Central memory CD8-positive, alpha-beta T cell (primary cell): ENCODE measurements at places on chromosomes 16 and 17.

DNA sequence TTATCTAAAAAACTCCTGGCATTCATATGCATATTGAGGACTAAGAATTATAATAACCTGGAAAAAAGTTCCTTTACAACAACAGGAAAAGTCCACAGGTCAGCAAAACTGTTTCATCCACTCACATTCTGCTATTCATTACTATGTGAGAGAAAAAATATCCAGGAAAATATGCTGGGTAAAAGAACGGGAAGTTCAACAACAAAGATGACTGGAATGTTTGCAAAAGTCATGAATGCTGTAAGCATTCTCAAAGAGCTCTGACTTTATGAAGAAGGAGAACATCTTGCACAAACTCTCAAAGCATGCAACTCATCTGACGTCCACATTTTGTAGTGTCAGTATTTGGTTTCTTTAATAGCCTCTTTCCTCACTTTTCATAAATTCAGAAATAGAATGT lies 56.9 kb upstream of the ALDH3A1 start:
- no peak overlapping the region for H3K27ac ChIP-seq
- no peak for DNase-seq
- H3K4me1 ChIP-seq = no peaks in the 10 kb centered on the region
- no peaks in the 10 kb centered on the region for H3K27me3 ChIP-seq
- peaks cover 21% of the 10 kb centered on the region for H3K36me3 ChIP-seq

GRCh38 chr17:34750004-34750403 lies 170.6 kb downstream of the TMEM132E start:
- no peak for DNase-seq
- H3K27me3 ChIP-seq = peaks cover 86% of the 10 kb centered on the region
- no peaks in the 10 kb centered on the region for H3K36me3 ChIP-seq
- no peaks in the 10 kb centered on the region for H3K4me1 ChIP-seq
- H3K27ac ChIP-seq = no peak overlapping the region

- H3K27me3 ChIP-seq = no peaks in the 10 kb centered on the region
- peak overlapping the region; percentile 50 for H3K27ac ChIP-seq
- peaks cover 11% of the 10 kb centered on the region for H3K4me1 ChIP-seq
- H3K4me3 ChIP-seq = no peak overlapping the region
- no peak for DNase-seq
Measured at GRCh38 chr17:17913695-17914332, 58.4 kb downstream of the TOM1L2 start.

GRCh38 chr17:37123941-37124820 lies 175.4 kb downstream of the AATF start:
- H3K27ac ChIP-seq = no peak overlapping the region
- no peak for DNase-seq
- H3K4me3 ChIP-seq = no peak overlapping the region
- H3K4me1 ChIP-seq = no peaks in the 10 kb centered on the region
- peaks cover 14% of the 10 kb centered on the region for H3K36me3 ChIP-seq

DNA sequence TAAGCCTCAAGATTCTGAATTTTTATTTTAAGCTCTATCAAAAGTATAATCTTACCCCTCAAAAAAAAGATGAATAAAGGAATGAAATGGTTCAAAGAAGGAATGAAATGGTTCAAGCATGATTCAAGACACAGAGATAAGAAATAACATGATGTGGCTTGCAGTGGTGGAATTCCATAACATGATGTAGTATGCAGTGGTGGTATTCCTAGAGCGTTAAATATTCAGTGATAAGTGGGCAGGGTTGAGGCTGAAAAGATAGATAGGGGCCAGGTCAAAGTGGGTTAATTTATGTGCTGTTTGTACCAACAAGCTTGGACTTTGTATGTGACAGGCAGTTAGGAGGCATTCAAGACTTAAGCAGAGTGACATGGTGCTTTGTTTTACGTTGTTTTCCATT lies 29.6 kb downstream of the TNRC6A start:
- H3K27ac ChIP-seq = no peak overlapping the region
- H3K36me3 ChIP-seq = peaks cover 8% of the 10 kb centered on the region
- DNase-seq = no peak

GRCh38 chr16:72029567-72030271 lies 21.2 kb downstream of the DHODH start:
- no peak overlapping the region for H3K4me3 ChIP-seq
- H3K27me3 ChIP-seq = no peaks in the 10 kb centered on the region
- DNase-seq = no peak
- H3K27ac ChIP-seq = no peak overlapping the region
- H3K4me1 ChIP-seq = no peaks in the 10 kb centered on the region
- peaks cover 5% of the 10 kb centered on the region for H3K36me3 ChIP-seq

- H3K4me3 ChIP-seq = no peak overlapping the region
- H3K36me3 ChIP-seq = peaks cover 2% of the 10 kb centered on the region
- H3K4me1 ChIP-seq = peaks cover 18% of the 10 kb centered on the region
- no peak overlapping the region for H3K27ac ChIP-seq
- no peak for DNase-seq
Measured at GRCh38 chr17:10013365-10014112, 108.5 kb upstream of the RCVRN start.

DNA sequence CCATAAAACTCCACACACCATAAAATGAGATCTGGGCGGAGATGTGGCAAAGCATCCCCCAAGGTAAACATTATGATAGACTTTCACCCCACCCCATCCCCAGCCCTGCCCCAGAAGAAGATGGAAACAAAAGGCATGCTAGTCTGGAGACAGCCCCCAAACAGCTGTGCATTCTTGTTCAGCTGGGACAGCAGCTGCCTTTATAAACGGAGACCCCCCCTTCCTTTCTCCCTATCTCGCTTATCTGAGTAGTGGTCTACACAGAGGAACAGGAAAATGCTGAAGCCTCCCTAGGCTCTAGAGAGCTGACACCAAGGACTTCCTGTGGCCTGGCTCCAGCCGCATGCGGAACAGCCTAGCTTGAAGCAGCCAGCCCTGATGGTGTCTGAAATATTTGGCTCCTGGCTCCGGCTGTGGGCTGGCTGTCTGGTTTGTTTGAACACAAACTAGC lies 190.3 kb upstream of the ANKFN1 start:
- no peak overlapping the region for H3K27ac ChIP-seq
- peaks cover 14% of the 10 kb centered on the region for H3K27me3 ChIP-seq
- no peak overlapping the region for H3K4me3 ChIP-seq
- H3K36me3 ChIP-seq = no peaks in the 10 kb centered on the region

DNA sequence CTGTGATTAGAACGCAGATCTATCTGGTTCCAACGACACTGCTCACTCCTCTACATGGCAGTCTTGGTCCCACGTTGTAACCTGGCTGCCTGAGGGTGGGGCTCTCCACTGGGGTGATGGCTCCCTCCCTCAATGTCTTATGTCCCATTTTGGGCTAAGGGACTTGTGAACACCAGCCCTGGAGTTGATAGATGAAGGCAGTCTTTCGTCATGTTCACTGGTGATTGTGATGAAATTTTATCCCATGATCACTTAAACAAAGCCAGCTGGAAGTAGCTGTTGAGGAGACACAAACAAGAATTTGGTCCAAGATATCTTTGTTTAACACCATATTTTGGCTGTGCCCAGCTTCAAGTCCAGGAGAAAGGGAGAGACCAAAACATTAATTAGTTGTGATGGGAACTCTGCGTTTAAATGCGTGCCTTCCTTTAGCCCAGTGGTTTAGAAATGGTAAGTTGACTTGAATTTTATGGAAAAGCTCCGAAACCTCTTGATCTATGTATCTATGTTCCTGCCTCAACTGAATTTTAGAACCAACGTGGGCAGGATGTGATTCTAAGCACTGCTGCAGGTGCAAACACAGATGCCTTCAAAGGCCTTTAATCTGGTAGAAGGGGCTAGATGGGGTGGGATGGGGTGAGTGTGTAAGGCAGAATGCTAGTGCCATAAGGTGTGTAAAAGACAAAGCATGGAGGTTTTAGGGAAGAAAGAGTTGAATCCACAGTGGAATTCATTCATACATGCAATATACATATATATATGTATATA lies 186.8 kb upstream of the IRX3 start:
- H3K27ac ChIP-seq = no peak overlapping the region
- H3K27me3 ChIP-seq = peaks cover 17% of the 10 kb centered on the region
- H3K4me3 ChIP-seq = no peak overlapping the region
- no peaks in the 10 kb centered on the region for H3K4me1 ChIP-seq
- no peaks in the 10 kb centered on the region for H3K36me3 ChIP-seq
- DNase-seq = no peak

DNA sequence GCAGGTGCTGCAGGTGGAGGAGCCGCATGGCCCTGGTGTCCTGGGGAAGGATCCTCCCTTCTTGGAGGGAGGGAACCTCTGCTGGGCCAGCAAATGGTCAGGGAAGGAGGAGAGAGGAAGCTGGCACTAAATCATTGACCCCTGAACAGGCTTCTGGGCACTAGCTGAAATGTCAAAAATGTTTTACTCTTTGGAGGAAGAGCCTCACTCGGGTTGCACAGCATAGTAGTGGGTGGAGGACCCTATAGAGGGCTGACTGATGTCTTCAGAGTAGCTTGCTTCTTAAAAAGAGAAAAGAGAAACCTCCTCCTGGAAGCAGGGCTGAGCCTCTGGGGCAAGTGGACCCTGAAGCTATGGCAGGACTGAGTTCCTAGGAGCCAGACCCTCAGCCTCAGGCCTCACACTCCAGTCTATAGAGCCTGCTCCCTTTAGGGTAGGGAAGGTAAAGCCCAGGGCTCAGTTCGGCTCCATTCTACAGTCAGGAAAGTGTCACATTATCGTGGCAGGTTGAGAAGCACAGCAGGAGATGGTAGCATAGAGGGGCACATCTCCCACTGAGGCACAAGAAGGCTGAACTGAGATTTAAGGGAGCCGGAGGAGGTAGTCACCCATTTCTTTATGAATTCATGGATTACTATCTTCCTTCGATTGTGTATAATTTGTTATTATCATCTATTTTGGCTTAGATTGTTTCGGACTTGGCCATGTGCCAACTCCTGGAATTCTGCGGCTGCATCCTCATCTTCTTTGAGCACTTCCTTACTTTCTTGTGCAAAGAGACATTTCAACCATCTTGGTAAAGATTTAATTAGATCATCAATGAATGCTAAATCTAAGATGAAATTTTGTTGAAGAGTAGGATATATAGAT lies 7.3 kb upstream of the CUEDC1 start:
- peaks cover 1% of the 10 kb centered on the region for H3K36me3 ChIP-seq
- H3K4me1 ChIP-seq = peaks cover 11% of the 10 kb centered on the region
- peaks cover 51% of the 10 kb centered on the region for H3K27me3 ChIP-seq
- H3K27ac ChIP-seq = no peak overlapping the region
- H3K4me3 ChIP-seq = no peak overlapping the region

- H3K36me3 ChIP-seq = peaks cover 5% of the 10 kb centered on the region
- DNase-seq = no peak
- H3K27me3 ChIP-seq = peaks cover 55% of the 10 kb centered on the region
Measured at GRCh38 chr16:164827-165538, 795 bp upstream of the HBM start.

DNA sequence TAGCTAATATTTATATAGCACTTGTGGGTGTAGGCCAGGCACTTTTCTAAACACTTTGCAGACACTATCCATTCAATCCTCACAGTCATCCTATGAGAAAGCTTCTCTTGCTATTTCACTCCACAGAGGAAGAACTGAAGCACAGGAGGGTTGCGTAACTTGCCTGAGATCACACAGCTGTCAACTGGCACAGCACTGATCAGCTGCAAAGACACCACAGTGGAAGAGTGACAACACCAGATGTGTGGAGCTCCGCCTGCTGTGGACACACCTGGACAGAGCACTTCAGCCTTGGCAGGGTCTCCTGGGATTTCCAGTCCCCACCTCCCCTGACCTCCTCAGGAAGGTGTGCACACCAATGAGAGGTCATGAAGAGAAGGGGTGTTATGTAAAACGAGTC lies 13.3 kb upstream of the CNEP1R1 start:
- no peak for DNase-seq
- no peak overlapping the region for H3K27ac ChIP-seq
- H3K4me3 ChIP-seq = no peak overlapping the region
- H3K4me1 ChIP-seq = no peaks in the 10 kb centered on the region

- H3K4me3 ChIP-seq = no peak overlapping the region
- H3K4me1 ChIP-seq = no peaks in the 10 kb centered on the region
- H3K27ac ChIP-seq = no peak overlapping the region
- H3K27me3 ChIP-seq = no peaks in the 10 kb centered on the region
- H3K36me3 ChIP-seq = no peaks in the 10 kb centered on the region
Measured at GRCh38 chr16:65111306-65111705, 10.6 kb downstream of the CDH11 start.

DNA sequence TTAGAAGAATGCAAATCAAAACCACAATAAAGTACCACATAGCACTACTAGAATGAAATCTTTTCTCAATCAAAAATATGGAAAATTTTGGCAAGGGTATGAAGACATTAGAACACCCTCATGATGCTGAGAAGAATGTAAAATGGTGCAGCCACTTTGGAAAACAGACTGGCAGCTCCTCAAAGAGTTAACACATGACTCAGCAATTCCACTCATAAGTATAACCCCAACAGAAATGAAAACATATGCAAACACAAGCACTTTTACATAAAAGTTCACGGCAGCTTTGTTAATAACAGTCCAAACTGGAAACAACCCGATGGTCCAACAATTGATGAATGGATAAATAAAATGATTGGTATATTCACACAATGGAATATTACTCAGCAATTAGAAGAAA lies 124.5 kb downstream of the SHCBP1 start:
- no peak overlapping the region for H3K27ac ChIP-seq
- no peaks in the 10 kb centered on the region for H3K36me3 ChIP-seq
- no peak overlapping the region for H3K4me3 ChIP-seq
- H3K4me1 ChIP-seq = no peaks in the 10 kb centered on the region
- no peaks in the 10 kb centered on the region for H3K27me3 ChIP-seq
- DNase-seq = no peak

- H3K4me1 ChIP-seq = peaks cover 57% of the 10 kb centered on the region
- peaks cover 51% of the 10 kb centered on the region for H3K36me3 ChIP-seq
- no peak overlapping the region for H3K4me3 ChIP-seq
- DNase-seq = no peak
- H3K27me3 ChIP-seq = no peaks in the 10 kb centered on the region
- H3K27ac ChIP-seq = no peak overlapping the region
Measured at GRCh38 chr17:63832455-63832854, 5.0 kb upstream of the FTSJ3 start.

GRCh38 chr17:64783556-64784352 lies 121.6 kb upstream of the SMURF2 start:
- no peak overlapping the region for H3K27ac ChIP-seq
- no peak for DNase-seq
- peaks cover 20% of the 10 kb centered on the region for H3K36me3 ChIP-seq
- H3K4me3 ChIP-seq = no peak overlapping the region

GRCh38 chr16:5187402-5187952 lies 89.9 kb upstream of the EEF2KMT start:
- H3K27ac ChIP-seq = no peak overlapping the region
- no peak for DNase-seq
- H3K4me1 ChIP-seq = no peaks in the 10 kb centered on the region
- H3K36me3 ChIP-seq = no peaks in the 10 kb centered on the region
